ENCODE measurements at places on chromosomes 2 and 18. TPM values are rescaled to one million over a fixed set of nuclear protein-coding genes. Genes with fewer than 3 reads are reported as not detected.

Gene TTN
- 3.1 TPM for total RNA-seq

Gene B3GNT2
- total RNA-seq: 41.9 TPM

Gene SLC40A1
- total RNA-seq: 34.1 TPM

Gene ITGA4
- 6.6 TPM for total RNA-seq

Gene KRTCAP3
- 9.8 TPM for total RNA-seq

Gene TMEM198
- total RNA-seq: 0.87 TPM

Gene KCNIP3
- total RNA-seq: 2.0 TPM

Gene KLHL30
- total RNA-seq: 0.38 TPM

Gene ST6GAL2
- 5.7 TPM for total RNA-seq

Gene DPYSL5
- total RNA-seq: not detected

Gene TRIB2
- 9.8 TPM for total RNA-seq

Gene ANKRD30B
- total RNA-seq: not detected

Gene ALKAL2
- not detected for total RNA-seq

Gene SALL3
- not detected for total RNA-seq

Gene SNRNP27
- total RNA-seq: 42.9 TPM

Gene SLC5A7
- not detected for total RNA-seq

Gene HJURP
- 8.5 TPM for total RNA-seq

Gene FLACC1
- 0.19 TPM for total RNA-seq

Gene GALNT14
- 18.9 TPM for total RNA-seq

Gene GKN2
- total RNA-seq: not detected
